ENCODE measurements at places on chromosomes 13 and 19.

GRCh38 chr19:362154-362553, 17.6 kb upstream of the MIER2 start:
- DNase-seq: no peak

- no peak for DNase-seq
Measured at GRCh38 chr13:38262211-38262610, 87.4 kb upstream of the UFM1 start.

DNA sequence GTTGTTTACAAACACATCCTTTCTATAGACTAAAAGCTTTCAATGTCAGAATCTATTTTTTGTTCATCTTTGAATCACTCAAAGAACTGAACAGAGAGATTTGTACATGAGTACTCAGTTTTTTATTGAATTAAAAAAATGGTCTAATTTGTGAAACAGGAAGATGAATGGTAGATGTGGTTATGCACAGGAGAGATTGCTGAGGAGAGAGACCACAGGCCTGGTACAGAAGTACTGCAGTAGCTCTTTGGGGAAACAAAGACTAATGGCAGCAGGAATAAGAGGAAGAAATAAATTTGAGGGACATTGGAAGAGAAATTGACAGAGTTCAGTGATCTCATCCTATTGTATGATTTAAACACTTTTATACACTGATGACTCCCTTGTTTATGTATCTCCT, 222.0 kb upstream of the ARGLU1 start:
- DNase-seq: no peak

- no peak for DNase-seq
Measured at GRCh38 chr13:73365252-73365651, 306.4 kb downstream of the KLF5 start.

- no peak for DNase-seq
Measured at GRCh38 chr19:21604351-21604926, 99.0 kb downstream of the ZNF429 start.

DNA sequence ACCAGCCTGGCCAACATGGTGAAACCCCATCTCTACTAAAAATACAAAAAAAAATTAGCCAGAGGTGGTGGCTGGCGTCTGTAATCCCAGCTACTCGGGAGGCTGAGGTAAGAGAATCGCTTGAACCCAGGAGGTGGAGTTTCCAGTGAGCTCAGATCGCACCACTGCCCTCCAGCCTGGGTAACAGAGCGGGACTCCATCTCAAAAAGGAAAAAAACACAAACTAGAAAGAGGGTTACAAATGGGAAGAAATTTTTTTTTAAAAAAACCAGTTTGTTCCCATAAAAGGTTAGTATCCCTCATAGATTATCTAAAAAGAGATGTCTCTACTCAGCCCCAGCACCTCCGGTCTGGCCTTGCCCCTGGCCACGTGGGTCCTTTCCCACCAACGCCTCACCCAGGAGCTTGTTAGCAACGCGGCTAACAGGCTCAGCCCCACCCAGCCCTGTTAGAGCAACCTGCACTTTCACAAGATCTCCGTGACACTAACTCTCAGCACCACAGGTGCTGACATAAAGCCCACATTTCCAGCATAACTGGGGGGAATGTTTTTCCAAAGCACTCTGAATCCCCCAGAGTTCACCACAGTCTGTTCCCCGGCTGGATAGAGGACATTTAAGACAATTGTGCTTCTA, 4.3 kb downstream of the DMKN start:
- DNase-seq: no peak

- no peak for DNase-seq
Measured at GRCh38 chr13:105403086-105403485, 1132.4 kb downstream of the EFNB2 start.

- no peak for DNase-seq
Measured at GRCh38 chr13:29994911-29995595, 144.6 kb upstream of the UBL3 start.

DNA sequence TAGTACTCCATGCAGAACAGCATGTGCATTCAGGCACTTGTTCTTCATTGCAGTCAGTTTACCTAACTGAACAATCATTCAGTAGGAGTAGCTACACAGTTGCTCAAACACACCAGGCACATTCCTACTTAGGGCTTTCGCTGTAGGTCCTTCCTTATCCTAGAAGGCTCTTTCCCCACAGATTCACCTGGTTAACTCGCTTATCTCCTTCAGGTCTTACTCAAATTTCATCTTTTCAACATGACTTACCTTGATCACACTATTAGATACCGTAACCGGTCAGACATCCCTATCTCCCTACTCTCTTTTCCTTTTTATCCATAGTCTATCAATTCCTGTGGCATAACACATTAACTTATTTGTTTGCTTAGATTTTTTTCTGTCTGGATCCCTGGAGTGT, 14.6 kb downstream of the EDNRB start:
- DNase-seq: no peak

- no peak for DNase-seq
Measured at GRCh38 chr13:95260031-95260525, 41.2 kb downstream of the ABCC4 start.

DNA sequence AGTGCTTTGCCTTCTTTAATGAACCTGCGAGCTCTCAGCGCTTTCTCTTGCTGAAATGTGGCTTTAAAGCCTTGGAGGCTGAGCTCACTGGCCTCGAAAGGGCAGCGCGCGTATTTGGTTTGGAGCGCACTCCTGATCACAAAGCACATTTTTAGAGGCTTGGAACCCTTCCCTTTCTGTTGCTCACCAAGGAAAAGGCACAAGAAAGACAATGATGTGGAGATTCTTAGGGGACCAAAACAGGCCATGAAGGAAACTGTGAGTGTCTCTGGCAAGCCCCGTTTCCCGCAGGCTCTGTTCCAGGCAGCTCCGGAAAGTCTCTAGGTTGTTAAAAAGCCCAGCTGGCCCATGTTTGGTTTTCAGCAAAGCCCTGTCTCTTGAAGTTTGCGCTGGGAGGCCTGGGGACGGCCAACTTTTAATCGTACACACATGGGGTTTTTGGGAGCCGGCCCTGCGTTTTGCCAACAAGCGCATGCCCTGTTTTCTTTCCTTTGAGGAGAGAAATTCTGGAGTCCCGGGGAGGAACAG, 9.4 kb upstream of the SPC24 start:
- no peak for DNase-seq

GRCh38 chr19:16191216-16191908, 6.2 kb downstream of the FAM32A start:
- DNase-seq: no peak

DNA sequence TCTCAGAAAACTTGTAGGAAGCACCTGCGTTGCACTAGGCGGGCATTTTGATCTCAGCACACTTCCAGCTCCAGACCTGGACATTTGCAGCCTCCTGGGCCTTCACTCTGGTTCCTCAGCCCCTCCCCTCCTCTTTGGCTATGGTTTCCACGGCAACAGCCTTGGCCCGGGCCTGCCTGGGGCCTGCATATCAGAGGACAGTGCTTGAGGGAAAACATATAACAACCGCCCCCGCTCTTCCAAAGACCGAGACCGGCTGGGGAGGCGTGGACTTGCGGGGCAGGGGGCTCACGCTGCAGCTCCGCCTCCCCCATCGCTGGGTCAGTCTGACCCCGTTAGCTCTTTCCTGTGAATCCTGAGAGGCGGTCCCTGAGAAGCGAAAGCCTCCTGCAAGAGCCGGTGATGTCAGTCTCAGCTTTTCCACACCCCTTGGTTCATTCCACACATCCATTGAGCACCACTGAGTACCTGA, 125.7 kb upstream of the PEG3 start:
- peak; percentile 80 for DNase-seq

All from left renal cortex interstitium (tissue), 4 donors.